ENCODE measurements at places on chromosomes 13 and 19.
A peak's percentile ranks its signal among the peaks of the same experiment; 100 is the strongest.

GRCh38 chr13:95030821-95031343, 270.4 kb downstream of the ABCC4 start:
- no peak for DNase-seq

- no peak for DNase-seq
Observed at GRCh38 chr13:41065078-41065477, 3.8 kb downstream of the WBP4 start.

GRCh38 chr13:42355491-42356183, 83.7 kb downstream of the AKAP11 start:
- DNase-seq: no peak

DNA sequence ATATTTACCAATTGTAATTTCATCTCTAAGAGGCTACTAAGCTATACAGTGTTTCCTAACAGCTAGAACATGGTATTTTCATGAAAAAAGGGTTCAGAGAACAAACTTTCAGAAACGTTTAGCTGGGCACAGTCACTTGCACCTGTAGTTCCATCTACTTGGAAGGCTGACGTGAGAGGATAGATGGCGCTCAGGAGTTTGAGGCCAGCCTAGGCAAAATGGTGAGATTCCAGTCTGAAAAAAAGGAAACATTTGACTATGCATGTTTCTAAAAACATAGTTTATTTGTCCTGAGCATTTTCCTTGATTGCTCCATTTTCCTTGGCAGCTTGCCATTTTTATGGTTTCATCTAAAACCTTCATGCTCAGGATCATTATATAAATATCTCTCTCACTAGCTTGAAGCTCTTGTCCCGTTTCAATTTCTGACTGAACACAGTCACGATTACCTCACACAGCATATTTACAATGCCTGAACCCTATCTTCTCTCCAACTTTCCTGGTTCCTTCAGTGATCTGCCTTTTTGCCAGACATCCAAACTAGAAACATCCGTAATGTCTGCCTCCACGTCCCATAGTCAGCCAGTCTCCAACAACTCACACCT, 200.8 kb downstream of the RGCC start:
- no peak for DNase-seq

DNA sequence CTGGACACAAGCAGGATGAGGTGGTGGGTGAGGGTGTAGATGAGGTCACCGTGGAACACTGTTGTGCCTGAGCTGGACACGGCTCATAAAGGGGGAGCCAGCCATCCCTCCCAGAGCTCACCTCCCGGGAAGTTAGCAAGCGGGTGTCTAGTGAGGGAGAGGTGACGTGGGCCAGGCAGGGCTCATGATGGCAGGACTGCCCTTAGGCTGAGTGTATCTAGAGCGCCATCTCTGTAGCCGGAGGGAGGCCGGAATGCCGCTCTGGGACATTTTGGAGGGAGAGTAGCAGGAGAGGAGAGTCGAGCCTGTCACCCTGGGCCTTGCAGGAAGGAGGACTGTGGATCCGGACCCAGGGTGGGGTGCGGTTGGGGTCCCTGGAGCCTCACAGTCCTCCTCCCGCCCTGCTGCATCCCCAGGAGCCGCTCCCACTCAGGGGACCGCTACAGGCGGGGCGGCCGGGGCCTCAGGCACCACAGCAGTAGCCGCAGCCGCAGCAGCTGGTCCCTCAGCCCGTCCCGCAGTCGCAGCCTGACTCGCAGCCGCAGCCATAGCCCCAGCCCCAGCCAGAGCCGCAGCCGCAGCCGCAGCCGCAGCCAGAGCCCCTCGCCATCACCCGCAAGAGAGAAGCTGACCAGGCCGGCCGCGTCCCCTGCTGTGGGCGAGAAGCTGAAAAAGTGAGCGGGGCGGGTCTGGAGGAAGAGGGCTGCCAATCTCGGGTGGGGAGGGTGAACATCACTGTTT, 9.2 kb downstream of the ZNF296 start:
- DNase-seq: no peak

DNA sequence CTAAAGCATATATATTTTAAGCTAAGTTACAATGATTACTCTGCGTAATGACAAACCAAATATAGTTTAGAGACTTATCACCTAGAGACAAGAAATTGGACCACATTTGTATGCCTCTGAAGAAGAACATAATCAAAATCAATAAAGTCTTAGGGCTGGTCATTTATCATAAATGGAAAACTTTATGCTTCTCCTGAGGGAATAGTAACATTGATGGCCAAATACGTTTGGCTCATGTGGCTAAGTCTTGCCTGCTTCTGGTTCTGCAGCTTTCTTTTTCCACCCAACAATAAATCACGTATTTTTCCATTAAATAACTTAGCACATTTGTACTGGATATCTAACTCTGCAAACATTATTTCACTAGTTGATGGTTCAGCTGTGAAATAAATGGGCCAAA, 458.4 kb downstream of the SLITRK1 start:
- DNase-seq: no peak

DNA sequence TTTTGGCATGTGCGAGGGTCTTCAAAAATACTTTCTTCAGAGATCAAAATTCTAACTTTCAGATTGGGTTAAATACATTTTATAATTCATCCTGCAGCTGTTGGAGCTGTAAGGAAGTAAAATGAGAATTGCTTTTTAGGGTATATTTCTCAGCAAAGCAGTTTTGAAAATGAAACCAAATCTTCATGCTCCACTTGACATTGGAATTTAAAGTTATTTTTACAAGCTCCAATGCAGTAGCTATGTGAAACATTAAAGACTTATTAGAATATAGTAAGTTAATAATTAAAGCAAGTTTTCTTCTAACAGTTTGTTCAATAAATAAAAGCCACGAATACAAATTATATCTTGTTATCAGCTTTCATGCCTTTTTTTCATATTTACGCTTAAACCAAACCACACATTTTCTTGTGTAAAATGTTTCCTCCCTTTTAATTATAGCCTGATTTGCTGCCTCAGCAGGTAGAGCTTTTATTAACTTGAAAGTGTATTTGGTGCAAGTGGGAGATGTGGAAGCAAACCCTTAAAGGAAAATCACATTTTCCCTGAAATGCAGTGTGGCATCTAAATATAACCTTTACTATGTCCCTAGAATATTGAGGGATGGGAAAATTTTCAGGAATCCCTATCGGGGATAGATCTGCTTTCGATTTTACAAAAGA, 12.4 kb upstream of the MICU2 start:
- DNase-seq: no peak

GRCh38 chr19:19157808-19158207, 12.3 kb downstream of the MEF2B start:
- DNase-seq: no peak

DNA sequence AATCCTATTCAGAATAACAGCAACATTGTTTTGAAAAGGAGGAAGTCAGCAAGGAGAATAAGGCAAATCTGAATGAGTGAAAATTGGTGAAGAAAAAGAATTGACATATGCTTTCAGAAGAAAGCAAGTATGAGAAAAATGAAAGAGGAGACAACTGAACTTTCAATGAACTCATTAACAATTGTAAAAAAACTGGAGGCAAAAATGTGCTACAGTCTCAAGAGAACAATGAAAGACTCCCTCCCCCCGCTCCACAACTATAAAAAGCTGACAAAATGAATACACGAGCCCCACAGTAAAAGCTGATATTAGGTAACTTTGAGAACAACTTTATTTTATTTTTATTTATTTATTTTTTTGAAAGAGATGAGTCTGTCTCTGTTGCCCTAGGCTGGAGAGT, 373.1 kb downstream of the DIAPH3 start:
- no peak for DNase-seq

- DNase-seq: no peak
Observed at GRCh38 chr19:57338877-57339276, 12.2 kb upstream of the ZNF304 start.

DNA sequence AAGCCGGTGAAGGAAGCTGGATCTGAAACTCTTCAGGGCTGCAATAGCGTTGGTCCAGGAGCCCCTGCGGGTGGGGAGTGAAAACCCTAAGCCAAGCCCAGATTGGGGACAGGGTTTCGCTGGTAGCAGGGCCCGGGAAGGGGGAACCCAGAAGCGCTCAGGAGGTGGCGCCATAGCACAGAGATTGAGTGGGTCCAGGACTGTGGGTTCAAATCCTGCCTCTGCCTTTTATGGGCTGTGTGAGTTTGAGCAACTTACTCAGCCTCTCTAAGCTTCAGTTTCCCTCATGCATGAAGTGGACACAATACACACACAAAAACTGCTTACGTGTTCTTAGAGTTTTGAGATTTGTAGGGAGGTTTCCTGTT, 8.3 kb upstream of the SYCN start:
- peak; percentile 40 for DNase-seq

GRCh38 chr19:37970699-37971098, 63.7 kb downstream of the SIPA1L3 start:
- DNase-seq: no peak

GRCh38 chr13:25232937-25233515, 54.3 kb downstream of the MTMR6 start:
- no peak for DNase-seq

DNA sequence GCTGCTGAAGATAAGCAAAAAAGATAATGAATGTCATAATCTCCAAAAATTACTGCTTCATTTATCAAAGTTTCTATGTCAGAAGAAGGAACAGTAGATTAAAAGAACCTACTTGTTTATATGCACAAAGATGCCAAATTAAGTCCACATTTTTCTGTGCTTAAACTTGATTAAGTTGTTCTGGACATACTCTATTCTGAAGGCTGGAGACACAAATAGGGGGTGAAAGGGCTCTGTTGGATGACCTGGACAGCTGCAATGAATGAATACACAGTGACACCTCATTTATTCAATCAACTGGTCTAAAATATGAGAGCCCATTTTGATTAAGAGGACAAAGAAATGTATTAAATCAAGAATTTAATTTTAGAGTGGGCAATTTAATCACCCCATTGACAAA, 276.3 kb upstream of the PCDH9 start:
- DNase-seq: no peak

DNA sequence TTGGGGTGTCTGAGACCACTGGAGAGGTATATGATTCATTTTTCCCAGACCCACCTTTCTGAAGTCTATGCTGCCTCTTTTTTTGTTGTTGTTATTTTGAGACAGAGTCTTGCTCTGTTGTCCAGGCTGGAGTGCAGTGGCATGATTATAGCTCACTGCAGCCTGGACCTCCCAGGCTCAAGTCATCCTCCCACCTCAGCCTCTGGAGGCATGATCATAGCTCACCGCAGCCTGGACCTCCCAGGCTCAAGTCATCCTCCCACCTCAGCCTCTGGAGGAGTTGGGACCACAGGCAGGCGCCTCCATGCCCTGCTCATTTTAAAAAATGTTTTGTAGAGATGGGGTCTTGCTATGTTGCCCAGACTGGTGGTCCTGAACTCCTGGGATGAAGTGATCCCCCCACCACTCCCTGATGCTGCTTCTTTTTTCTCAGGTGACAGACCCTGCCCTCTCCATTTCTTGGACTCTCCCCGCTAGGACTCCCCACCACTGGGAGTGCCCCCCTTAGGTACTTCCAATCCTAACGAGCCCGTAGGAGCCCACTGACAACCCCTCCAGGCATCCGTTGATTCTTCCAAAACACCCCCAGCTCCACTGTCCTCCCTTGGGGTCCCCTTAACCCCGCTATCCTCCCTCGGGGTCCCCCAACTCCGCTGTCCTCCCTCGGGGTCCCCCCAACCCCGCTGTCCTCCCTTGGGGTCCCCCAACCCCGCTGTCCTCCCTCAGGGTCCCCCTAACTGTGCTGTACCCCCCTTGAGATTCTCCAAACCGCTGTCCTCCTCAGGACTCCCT, 45.4 kb downstream of the ARHGEF18 start:
- no peak for DNase-seq

DNA sequence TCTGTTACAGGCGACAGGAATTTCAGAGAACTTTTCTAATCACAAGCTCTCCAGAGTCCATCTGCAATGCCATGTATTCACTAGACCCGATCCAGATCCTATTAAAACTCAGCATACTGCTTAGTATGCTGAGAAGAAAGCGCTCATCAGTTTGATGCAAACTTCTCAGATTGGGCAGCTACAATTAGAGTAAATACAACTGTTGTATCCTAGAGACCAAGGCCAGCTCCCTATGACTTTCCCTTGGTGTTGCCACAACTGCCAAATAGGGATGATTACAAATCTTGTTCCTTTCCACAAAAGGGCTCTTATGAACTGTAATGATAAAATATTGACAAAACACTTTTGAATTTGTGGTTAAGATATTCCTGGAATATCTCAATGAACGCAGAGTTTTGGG, 191.2 kb downstream of the SPRY2 start:
- no peak for DNase-seq

GRCh38 chr19:3653081-3653795, 26.6 kb upstream of the CACTIN start:
- DNase-seq: no peak

GRCh38 chr19:35204799-35205732, 23.5 kb downstream of the FAM187B start:
- DNase-seq: no peak

DNA sequence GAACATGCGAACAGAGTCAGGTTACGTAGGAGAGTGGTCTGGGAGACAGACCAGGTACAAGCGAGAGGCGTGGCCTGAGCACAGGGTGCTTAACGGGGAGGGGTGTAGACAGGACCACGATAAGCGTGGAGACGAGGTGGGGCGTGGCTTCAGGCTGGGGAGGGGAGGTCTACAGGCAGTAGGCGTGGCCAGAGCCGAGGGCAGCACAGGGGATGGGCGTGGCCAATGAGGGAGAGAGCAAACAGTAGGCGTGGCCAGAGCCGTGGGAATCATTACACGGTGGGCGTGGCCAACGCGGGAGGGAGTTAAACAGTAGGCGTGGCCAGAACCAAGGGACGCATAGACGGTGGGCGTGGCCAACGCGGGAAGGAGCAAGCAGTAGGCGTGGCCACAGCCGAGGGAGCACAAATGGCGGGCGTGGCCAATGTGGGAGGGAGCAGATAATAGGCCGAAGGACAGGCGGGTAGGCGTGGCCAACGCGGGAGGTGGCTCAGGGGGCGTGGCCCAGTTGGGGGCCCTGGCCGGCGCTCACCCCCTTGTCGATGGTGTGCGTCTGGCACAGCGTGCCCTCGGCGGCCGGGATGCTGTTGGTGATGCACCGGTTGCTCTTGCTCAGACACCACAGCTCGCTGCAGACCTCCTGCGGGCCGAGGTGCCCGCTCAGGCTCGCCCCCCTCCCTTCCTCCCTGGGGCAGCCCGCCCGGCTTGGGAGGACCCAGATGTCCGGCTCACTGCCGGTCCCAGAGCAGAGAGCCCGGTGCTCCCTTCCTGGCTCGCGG, 15.2 kb upstream of the MYO1F start:
- peak; percentile 99 for DNase-seq

GRCh38 chr13:30577401-30577852, 40.3 kb upstream of the USPL1 start:
- no peak for DNase-seq

- no peak for DNase-seq
Observed at GRCh38 chr13:21542563-21542962, 61.4 kb downstream of the MICU2 start.

DNA sequence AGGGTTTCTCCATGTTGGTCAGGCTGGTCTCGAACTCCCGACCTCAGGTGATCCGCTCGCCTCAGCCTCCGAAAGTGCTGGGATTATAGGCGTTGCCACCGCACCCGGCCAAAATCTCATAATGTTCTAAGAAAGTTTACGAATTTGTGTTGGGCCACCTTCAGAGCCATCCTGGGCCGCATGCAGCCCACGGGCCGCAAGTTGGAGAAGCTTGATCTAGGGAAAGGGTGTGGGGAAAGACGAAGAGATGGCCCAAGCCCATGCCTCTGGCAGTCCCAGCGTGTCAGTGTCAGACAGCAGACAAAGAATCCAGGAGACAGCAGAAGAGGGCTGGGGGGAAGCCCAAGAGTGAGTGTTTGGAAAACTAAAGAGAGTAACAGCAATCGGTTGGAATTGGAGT, 17.3 kb upstream of the PNMA8C start:
- no peak for DNase-seq
